ENCODE measurements at places on chromosomes 7 and 10.

GRCh38 chr10:22959292-22959691 lies 31.4 kb downstream of the ARMC3 start:
- DNase-seq = no peak

DNA sequence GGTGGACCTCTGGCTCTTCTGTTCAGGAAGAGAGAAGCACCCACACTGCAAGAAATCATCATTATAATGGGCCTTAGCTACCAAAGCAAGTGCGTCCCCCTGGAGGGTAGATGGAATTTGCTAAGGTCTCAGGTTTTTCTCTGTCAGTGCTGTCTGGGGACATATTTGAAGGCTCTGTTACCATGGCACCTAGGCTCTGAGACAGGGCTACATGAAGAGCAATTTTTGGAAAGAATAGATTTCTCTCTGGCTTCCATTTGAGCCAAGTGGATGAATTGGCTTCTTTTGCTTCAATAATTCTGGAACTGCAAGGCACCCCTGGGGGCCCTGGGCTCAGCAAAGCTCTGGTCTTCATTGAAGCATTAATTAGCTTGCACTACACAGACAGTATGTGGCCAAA lies 349.1 kb upstream of the GALNT17 start:
- DNase-seq = no peak

GRCh38 chr10:112791447-112791846 lies 158.6 kb upstream of the TCF7L2 start:
- no peak for DNase-seq

DNA sequence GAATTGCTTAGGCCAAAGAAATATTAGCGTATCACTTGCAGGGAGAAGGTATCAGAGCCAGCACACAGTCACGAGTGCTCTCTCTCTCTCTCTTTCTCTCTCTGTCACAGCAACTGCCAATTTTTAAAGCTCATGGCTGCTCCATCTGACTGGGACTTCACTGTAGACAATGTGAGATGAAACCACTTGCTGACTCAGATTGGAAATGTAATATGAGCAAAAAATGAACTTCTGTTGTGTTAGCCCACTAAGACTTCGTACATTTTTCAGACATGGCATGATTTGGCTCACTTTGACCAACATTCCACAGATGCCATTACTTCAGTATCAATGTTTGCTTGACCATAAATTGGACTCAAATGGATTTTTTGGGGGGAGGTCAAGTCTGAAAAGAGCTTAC lies 68.1 kb downstream of the DGKB start:
- no peak for DNase-seq

GRCh38 chr7:79893991-79894390 lies 240.6 kb upstream of the GNAI1 start:
- no peak for DNase-seq
